Gastroesophageal sphincter (tissue), 4 donors: ENCODE measurements at places on chromosomes 7 and 10. TPM values are rescaled to one million over a fixed set of nuclear protein-coding genes. Genes with fewer than 3 reads are reported as not detected.

Gene GPR141
- not detected for total RNA-seq

Gene C10orf62
- total RNA-seq = not detected

Gene DBF4
- total RNA-seq = 6.3 TPM

Gene SEC61G
- 317 TPM for total RNA-seq

Gene COL28A1
- total RNA-seq = 12.5 TPM

Gene FAM53B
- 29.7 TPM for total RNA-seq

Gene LIPF
- total RNA-seq = not detected

Gene TFEC
- total RNA-seq = 6.2 TPM

Gene RASA4
- total RNA-seq = 37.7 TPM

Gene ASIC3
- total RNA-seq = 3.1 TPM

Gene SLC29A4
- 2.7 TPM for total RNA-seq

DNA sequence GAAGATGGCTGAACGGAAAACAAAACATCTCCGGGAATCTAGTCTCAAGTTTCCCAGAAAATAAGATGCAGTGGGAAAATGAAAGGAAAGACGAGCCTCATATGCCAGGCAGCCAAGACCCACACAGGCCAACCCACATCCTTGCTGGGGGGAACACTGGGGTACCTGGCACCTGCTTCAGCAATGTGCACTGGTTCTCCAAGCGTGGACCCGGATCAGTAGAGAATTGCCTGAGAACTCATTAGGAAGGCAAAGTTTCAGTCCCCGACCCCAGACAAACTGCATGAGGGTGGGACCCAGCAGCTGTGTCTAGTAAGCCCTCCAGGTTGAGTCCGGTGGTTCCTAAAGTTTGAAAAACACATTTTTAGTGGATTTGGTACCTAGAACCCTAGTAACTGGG lies 18.4 kb downstream of the FAM53B start:
- no peak for ATAC-seq

DNA sequence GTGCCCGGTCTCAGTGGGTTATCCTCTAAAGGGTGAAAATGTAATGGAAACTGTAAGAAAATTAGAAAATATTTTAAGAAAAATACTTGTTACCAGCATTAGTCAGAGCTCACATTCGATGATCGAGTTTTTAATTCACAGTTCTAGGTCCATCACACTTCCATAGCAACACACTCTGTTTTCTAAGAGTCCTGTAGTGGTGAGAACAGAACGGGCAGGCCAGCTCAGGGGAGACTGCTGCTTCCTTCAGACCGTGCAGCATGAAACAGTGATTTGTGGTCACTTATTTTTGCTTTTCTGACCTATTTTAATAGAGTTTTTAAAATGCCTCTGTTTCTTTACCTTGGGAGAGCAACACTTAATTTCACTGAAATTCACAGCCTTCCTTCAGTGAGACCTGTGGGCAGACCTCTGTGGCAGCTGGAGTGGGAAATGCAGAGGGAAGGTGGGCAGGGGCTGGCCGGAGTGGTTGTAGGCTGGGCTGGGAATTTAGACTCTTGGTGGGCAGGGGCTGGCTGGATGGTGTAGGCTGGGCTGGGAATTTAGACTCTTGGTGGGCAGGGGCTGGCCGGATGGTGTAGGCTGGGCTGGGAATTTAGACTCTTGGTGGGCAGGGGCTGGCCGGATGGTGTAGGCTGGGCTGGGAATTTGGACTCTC lies 1.5 kb downstream of the SUN1 start:
- no peak for ATAC-seq

DNA sequence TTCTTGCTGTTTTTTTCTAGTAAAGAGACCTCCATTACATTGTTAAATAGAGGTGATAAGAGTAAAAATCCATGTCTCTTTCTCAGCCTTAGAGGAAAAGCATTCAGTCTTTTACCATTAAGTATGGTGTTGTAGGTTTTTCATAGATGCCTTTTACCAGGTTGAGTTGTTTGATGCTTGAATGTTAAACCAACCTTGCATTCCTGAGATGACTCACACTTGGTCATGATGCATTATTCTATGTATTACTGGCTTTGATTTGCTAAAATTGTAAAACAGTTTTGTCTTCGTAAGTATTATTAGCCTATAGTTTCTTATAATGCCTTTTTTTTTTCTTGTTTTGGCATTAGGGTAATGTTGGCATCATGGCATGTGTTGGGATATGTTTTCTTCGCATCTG lies 90.0 kb downstream of the ANKRD61 start:
- ATAC-seq = no peak

GRCh38 chr7:4734587-4735345 lies 40.7 kb upstream of the AP5Z1 start:
- no peak for ATAC-seq

GRCh38 chr10:3806603-3807002 lies 21.6 kb upstream of the KLF6 start:
- no peak for ATAC-seq

GRCh38 chr7:139086454-139086853 lies 23.1 kb downstream of the ZC3HAV1 start:
- no peak for ATAC-seq

- no peak for ATAC-seq
These were observed 54.5 kb downstream of the PARD3 start for GRCh38 chr10:34760606-34761005.

DNA sequence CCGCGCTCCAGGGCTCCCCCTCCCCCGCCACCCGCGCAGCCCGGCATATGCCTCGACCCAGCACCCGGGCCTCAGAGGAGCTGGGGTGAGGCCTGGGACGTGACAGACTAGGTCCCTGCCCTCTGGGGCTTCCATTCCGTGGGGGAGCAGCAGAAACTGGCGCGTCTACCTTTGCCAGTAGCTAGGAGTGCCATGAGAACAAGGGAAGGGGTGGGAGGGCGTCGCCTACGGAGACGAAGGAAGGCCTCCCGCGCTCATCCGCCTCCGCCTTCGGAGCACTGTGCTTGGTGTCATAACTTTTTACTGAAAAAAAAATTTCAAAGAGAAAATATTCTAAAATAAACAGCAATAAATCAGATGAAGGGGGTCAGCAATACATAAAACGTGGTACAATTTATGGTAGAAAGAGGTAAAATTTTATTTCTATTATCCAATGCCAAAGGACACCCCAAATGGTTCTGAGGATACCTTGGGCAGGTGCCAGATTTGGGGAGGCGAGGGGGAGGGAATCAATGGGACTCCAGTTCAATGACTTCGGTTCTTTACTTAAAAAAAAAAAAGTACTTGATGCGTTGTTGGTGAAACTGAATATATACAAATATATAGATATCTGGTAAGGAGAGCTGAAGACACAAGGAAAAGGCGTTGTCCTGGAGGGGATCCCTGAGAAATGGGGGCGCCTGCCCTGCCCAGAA lies 35.1 kb upstream of the GRID1 start:
- ATAC-seq = no peak

DNA sequence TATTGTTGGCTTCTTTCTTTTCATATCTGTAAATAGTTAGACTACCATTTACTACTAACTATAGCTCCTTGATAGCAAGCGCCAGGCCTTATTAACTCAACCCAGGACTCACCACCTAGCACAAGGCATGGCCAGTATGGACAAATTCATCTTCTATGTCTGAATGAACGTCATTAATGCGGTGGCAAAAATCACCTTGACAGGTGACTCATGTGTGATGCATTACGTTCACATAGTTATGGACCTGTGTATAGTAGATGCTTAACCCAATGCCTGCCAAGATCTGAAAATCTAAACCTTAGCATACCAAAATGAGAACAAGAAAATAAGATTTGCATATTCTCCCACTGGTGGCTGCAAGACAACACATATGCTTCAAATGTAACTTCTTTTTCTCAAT lies 300.8 kb downstream of the PARD3 start:
- ATAC-seq = no peak

- ATAC-seq = no peak
These were observed 38.4 kb downstream of the SLC39A12 start for GRCh38 chr10:17989908-17990767.

- no peak for ATAC-seq
These were observed 83.2 kb downstream of the HECTD2 start for GRCh38 chr10:91493313-91493712.

DNA sequence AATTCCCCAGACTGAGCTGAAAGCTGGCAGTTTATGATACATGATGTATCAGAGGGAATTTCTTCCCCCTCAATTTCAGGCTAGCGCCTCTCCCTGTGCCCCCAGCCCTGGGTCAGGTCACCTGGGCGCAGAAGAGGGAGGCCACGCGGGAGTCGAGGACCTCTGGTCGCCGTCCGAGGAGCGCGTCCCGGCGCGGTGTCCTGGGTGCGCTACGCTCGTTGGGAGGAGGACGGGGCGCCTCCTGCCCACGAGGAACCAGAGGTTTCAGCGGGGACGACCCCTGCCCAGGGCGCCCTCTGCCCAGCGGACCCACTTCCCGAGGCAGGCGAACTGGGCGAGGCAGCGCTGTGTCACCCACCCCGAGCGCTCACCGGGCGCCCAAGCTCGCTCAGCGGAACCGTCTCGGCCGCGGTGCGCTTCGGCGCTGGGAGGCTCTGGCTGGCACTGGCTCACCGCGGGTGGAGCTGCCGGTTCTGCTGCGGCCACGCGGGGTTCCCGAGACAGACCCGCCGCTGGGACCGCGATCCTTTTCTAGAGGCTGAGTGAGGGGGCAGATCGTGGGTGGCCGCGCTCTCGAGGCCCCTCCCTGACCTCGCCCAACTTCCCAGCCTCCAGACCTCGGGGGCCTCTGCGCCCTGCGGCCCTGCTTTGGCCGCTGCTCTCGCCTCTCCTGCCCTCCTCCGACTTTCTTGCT lies at the start of gene FAM237B:
FAM237B (minus strand) TSS at position 504 of the 694 bp plus-strand sequence. CDS start 1,556 bp downstream, outside the sequence.
- ATAC-seq = no peak

DNA sequence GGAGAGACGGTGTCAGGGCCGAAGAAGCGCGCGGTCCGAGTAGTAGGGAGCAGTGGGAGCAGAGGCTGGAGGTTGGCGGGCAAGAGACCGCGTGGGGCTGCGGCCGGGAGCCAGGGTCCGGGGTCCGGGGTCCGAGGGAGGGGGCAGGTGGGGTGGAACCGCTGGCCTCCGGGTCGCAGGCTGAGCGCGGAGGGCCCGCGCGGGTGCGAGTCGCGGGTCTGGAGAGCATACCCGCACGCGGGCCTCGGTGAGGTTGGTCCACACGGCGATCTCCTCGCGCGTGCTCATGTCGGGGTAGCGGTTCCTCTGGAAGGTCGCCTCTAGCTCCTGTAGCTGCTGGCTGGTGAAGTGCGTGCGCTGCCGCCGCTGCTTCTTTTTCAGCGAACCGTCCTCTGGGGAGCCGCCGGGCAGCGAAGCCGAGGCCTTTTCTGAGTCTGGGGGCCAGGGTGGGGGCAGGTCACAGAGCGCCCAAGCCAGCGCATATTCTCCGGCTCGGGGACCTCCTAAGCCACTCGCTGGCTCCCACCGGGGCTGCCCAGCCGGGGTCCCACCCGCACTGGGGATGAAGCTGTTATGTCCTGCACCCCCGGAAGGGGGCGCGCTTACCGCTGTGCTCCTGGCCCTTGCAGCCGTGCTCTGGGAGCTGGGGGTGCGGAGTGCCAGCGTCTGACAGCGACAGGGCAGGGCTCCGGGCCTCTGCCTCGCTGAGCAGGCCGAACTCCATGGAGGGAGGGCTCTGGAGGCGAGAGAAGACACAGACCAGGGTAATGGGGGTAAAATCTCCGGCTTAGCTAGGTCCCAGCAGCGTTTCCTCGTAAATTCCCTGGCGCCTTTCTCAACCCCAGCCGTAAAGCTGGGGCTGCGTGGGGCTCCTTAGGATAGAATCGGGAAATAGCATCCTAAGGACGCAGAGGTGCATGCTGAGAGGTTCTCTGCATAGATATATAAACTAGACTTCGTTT lies 5.5 kb downstream of the ELOVL3 start:
- peak; percentile 32 for ATAC-seq

GRCh38 chr10:102418622-102419268 lies at the start of gene PSD:
Gene PSD (minus strand): TSS chr10:102418785. CDS start chr10:102417038, 1,747 bp downstream.
- no peak for ATAC-seq

GRCh38 chr10:129949891-129950291 lies 14.2 kb downstream of the EBF3 start:
- peak; percentile 34 for ATAC-seq

- ATAC-seq = no peak
These were observed 33.2 kb upstream of the TLX1 start for GRCh38 chr10:101097881-101098280.

DNA sequence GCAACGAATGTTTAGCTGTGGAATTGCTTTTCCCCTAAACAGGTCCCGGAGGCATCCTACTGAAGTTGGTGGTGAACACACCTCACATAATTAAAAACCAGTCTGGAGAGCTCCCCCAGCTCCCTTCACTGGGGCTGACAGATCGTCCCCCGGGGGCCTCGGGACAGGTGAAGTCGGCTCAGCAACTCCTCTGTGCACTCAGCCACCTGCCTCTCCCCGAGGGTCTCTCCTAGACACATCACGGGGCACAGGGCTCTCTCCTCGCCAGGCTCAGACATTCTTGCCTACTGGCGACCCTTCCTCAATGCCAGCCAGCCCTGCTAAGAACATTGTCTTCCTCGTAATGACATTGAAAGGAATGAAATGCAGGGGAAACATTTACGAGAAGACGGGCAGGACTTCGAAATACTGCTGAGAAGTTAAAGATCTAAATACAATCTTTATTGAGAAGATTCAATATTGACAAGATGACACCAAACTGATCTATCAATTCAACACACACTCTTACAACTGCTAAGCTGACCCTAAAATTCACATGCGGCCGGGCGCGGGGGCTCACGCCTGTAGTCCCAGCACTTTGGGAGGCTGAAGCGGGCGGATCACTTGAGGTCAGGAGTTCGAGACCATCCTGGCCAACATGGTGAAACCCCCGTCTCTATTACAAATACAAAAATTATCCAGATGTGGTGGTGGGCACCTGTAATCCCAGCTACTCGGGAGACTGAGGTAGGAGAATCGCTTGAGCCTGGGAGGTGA lies 88.1 kb upstream of the DNAAF5 start:
- no peak for ATAC-seq

DNA sequence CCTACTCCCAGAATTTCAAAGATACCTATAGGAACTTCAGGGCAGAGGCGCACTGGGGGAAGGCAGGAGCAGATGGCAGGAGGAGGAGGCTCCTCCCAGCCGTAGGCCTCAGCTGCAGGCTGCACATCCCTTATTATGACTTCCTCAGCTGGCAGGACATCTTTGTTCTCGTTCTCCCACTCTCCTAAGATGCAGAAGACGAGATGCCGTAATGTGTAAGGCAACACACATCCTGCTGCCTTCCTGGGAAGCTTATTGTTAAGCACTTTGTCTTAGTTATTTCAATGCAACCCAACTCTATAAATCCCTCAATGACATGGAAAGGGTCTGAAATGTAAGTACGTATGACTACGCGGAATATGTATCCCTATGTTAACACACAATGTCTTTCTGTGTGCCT lies 599.8 kb upstream of the MGMT start:
- ATAC-seq = no peak
